ENCODE measurements at places on chromosomes 7 and 10. TPM values are rescaled to one million over a fixed set of nuclear protein-coding genes. Genes with fewer than 3 reads are reported as not detected.

Gene TMEM26
- total RNA-seq, result not detected

Gene TMEM184A
- 3.2 TPM for total RNA-seq

Gene SORCS3
- total RNA-seq, result not detected

Gene LRRC18
- not detected for total RNA-seq

Gene FAM180A
- total RNA-seq, result not detected

Gene FAS
- total RNA-seq, result 25.6 TPM

Gene TWNK
- 7.5 TPM for total RNA-seq

Gene WDR86
- 0.72 TPM for total RNA-seq

Gene SEMA3E
- total RNA-seq, result 0.18 TPM

Gene PRRT4
- not detected for total RNA-seq

Gene NPFFR1
- not detected for total RNA-seq

Gene GDF10
- not detected for total RNA-seq

Gene SLC39A12
- total RNA-seq, result not detected

Gene SCRN1
- total RNA-seq, result 56.4 TPM

Gene SNX10
- 1.1 TPM for total RNA-seq

Gene VAX1
- total RNA-seq, result not detected

Gene C7orf25
- total RNA-seq, result 12.2 TPM

Gene SSC4D
- 0.34 TPM for total RNA-seq

Gene NEUROD6
- total RNA-seq, result not detected

Gene LIPF
- not detected for total RNA-seq

Gene PPP2R2D
- 25.2 TPM for total RNA-seq

Gene ZNF804B
- not detected for total RNA-seq

Gene FAM149B1
- total RNA-seq, result 15.4 TPM

Gene PCLO
- 2.7 TPM for total RNA-seq

Gene HTR5A
- not detected for total RNA-seq

Gene TMEM178B
- total RNA-seq, result not detected

Gene GATA3
- total RNA-seq, result not detected

Gene SLC13A1
- total RNA-seq, result 0.09 TPM

Gene ADGRA1
- total RNA-seq, result not detected

Gene CTAGE15
- 0.22 TPM for total RNA-seq

Gene PNLIPRP2
- total RNA-seq, result not detected

Gene NME8
- not detected for total RNA-seq

Gene PIP
- not detected for total RNA-seq

Gene SYT15
- total RNA-seq, result 5.2 TPM

Gene ASB13
- total RNA-seq, result 4.2 TPM

Gene TMEM213
- total RNA-seq, result not detected

Gene ELMO1
- total RNA-seq, result not detected

Gene GPR15LG
- total RNA-seq, result not detected

Gene PHKG1
- 0.21 TPM for total RNA-seq

Gene TRIL
- not detected for total RNA-seq

Gene CTAGE6
- total RNA-seq, result not detected

Gene FKBP9
- 234 TPM for total RNA-seq

Gene GRID2IP
- total RNA-seq, result not detected

Gene SPDYE1
- total RNA-seq, result not detected

Gene NUTM2D
- total RNA-seq, result 1.4 TPM

Gene EN2
- not detected for total RNA-seq

Gene CALCR
- total RNA-seq, result not detected

Gene DNAH11
- 13.1 TPM for total RNA-seq

Gene ZNF777
- total RNA-seq, result 1.8 TPM

Gene CCDC172
- total RNA-seq, result not detected

Gene USP54
- 17.5 TPM for total RNA-seq

Gene HABP2
- total RNA-seq, result not detected

Gene UCMA
- total RNA-seq, result not detected

Gene UTF1
- total RNA-seq, result not detected

Gene GPR26
- total RNA-seq, result not detected
